ENCODE measurements at places on chromosomes 6 and 20.
A peak's percentile ranks its signal among the peaks of the same experiment; 100 is the strongest.

- peak; percentile 43 for DNase-seq
Measured at GRCh38 chr6:107704347-107705013, 119.6 kb downstream of the SCML4 start.

- DNase-seq = no peak
Measured at GRCh38 chr6:118567974-118568373, 19.9 kb downstream of the PLN start.

DNA sequence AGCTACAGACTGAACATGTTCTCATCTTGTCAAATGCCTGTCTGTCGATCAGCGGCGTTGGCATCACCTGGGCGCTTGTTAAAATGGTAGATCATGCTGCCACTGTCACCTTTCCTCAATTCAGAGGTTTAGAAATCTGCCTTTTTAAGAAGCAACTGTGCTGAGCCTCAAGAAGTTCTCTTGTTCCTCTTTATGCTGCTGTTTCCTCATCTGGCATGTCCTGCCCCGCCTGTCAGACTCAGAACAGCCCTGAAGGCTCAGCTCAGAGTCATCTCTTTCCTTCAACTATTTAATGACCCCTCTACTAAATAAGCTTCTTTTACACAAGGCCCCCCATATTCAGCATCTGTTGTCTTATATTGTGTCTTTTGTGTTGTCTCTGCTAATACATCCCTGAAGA is 368.2 kb downstream of the EPM2A start:
- no peak for DNase-seq

DNA sequence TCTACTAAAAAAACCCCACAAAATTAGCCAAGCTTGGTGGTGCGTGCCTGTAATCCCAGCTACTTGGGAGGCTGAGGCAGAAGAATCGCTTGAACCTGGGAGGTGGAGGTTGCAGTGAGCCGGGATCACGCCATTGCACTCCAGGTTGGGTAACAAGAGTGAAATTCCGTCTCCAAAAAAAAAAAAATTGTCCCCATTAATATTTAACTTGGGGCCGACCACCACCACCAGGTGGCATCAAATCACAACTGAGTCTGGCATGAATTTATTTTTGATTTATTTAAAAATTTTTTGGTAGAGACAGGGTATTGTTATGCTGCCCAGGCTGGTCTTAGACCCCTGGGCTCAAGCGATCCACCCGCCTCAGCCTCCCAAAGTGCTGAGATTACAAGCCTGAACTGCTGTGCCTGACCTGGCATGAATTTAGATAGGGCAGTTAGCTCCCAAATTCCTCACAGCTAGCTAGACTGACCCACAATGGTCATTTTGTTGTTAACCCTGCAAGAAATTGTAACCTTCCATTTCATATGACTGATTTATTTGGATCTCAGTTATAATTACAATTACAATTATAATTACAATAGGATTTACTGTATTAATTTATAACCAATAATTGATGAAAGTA is 17.1 kb upstream of the BEND3 start:
- no peak for DNase-seq

DNA sequence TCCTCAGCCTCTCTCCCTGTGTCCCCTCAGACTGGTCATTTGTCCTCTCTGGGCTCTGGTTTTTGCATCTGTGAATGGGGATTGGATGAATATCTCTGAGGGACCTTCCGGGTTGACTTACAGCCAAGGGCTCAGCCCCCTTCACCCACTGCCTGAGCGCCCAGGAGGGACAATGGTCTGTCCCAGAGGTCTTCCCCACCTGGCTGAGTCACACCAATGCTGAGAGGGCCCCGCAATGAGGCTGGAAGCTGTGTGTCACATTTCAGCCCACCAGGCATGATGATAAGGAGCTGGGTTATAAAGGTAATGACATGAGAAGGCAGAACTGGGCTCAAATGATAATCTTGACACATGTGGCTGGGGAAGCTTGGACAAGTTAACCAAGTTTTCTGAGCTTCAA is 70.5 kb downstream of the TOX2 start:
- no peak for DNase-seq

DNA sequence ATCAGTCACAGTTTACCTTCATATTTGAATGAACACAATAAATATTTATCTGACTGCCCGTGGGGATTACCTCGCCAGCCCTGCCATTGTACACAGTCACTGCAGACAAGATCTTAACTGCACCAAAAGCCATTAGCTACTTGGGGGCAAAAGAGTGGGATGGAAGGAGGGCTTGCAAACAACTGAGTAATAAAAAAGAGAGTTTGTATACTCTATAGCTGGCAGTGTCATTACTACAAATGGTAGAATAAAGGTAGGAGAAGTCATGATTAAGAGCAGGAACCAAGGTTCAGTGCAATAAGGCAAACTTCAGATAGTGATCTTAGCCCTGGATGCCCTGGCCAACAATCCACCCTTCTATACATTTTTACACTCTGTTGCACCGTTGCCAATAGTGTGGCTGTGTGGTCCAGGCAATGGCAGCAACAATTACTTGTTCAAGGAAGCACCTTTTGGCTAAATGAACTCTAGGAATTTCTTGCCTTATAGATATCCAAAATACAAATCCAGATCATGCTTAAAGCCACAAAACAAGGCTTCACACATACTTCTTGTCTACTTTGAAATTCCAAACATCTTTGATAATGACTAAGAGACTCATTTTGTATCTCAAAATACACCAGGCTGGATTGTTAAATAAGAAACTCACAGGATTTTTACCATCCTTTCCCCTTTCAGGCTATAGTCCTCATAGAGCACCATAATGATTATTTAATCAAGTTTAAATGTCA is 955.4 kb upstream of the ADGRB3 start:
- DNase-seq = no peak

- peak; percentile 23 for DNase-seq
Measured at GRCh38 chr6:149566410-149567193, 427 bp downstream of the GINM1 start.

- DNase-seq = no peak
Measured at GRCh38 chr20:3307078-3307477, 68.1 kb upstream of the SLC4A11 start.

DNA sequence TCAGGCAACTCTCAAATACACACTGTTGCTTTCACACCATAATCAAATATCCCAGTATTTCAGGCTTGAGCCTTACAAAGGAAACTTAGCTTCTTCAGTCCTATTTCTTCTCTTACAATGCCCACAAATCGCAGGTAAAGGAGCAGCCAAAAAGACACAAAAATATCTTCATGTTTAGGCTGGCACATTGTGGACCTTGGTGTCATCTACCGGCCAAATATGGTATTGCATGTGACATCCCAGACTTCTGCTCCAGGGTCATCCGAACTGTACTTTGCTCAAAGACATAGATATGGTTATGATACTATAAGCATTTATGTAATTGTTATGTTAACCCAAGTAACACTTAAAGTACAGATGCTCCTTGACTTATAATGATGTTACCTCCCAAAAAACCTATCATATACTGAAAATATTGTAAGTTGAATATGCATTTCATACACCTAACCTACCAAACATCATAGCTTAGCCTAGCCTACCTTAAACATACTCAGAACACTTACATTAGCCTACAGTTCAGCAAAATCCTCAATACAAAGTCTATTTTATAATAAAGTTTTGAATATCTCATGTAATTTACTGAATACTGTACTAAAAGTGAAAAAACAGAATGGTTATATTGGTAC is 4.6 kb downstream of the OR2H2 start:
- DNase-seq = peak; percentile 58

GRCh38 chr6:44056392-44057237 is 70.6 kb downstream of the MRPL14 start:
- DNase-seq = no peak

DNA sequence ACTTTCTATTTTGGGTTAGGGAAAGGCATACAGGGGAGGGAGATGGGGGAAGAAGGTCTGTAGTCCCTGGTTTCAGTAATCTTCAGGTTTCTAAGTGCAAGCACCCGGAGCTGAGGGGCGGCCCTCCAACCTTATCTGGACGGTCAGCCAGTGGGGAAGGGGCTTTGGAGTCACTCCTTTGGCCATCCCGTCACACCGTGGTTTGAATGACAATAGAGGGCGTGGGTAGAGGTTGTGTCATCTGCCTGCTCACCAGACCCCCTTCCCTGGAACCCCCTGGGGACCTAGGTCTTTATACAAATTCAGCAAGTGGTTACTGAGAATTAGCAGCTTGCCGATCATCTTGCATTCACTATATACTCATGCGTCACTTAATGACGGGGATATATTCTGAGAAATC is 29.1 kb downstream of the STK35 start:
- DNase-seq = no peak

DNA sequence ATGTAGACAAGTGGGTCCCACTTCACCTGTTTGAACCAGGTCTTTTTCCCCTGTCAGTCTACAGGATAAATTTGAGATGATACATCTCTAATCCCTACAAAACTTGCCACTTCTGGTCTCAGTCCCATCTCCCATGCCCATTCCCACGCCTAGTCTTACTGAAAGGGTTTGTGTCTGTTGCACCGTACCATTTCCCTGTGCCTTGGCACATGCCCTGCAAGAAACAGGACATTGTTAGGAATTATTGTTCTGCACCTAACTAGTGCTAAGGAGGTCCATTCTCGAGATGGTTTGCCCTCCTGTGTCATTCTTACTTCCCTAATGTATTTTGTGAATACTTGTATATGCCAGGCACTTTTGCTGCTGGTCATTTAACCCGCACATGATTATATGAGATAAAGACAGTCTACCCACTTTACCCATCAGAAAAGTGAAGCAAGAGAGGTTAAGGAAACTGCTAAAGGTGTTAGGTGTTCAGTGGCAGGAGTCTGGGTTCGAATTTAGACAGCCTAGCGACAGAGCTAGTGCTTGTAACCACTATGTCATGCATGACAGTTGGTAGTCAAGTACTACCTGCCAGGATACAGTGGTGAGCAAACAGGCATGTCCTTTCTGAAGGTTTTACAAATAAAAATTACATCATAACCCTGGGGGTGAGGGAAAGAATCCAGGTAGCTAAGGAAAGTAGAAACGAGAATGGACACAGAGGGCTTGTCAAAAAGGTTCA is 12.7 kb downstream of the FAM217A start:
- DNase-seq = no peak

- DNase-seq = no peak
Measured at GRCh38 chr20:57666106-57666833, 43.5 kb downstream of the PMEPA1 start.

GRCh38 chr6:170057961-170058877 is 232.7 kb downstream of the DLL1 start:
- DNase-seq = no peak

- DNase-seq = no peak
Measured at GRCh38 chr20:49261173-49261572, 16.7 kb downstream of the ZNFX1 start.

GRCh38 chr6:155895641-155896040 is 440.0 kb upstream of the NOX3 start:
- no peak for DNase-seq

GRCh38 chr6:127343809-127344659 is 625 bp upstream of the ECHDC1 start:
- no peak for DNase-seq

DNA sequence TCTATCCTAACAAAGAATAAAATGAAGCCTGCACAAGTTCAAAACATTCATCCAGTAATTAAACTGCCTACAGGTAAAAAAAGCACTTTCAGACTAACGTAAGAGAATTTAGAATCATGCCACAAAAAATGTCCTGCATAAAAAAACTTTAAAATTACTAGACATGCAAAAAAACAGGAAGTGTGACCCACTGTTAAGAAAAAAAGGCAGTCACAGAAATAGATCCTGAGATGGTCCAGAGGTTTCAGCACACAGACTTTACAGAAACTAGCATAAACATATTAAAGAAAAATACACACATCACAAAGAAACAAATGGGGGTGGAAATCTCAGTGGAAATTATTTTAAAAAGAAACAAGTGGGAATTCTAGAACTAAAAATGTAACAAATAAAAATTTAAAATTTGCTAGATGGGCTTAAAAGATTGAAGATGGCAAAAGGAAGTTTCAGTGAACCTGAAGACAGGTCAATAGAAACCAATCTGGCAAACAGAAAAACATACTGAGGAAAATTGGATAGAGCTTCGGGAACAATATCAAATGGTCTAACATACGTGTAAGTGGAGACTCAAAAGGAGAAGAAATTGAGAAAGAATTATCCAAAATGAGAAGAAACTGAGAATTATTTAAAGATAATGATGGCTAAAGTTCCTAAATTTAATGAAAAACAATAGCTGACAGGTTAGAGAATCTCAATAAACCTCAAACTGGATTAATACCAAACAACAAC is 3.4 kb upstream of the ZNF133 start:
- DNase-seq = no peak

DNA sequence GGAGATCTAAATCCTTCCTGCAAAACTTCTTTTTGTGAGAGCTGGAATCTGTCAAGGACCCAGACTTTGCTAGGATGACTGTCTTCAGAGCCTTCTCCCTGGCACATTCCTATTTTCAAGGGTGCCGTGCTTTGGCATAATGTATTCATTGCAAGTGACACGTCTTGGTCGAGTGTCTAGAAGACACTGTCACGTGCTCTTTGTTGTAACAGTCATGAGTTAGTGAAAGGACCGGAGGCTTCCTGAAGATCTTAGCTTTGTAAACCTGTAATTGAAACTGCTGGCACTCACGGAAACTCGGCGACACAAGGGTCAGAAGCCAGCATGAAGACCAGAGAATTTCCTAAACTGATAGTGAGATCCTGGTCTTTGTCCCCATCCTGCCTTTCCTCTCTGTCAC is 19.7 kb upstream of the TAGAP start:
- no peak for DNase-seq

DNA sequence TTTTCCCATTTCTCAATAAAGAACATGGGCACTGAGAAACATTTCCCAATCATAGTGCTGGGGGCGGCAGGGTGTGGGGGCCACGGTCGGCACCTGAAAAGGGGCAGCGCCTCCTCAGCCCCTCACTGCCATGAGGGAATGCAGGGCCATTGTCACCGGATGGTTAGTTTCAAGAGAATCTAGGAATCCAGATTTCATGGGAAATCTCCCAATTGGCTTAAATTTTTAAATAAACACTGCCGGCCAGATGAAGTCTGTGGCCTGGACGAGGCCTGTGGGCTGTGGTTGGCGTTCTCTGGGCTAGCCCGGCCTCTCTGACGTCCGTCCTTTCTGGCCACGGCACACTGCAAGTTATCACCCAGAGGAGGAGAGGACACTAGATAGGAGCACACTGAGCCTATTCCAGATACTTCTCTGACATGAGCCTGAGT is 25.6 kb downstream of the MANBAL start:
- no peak for DNase-seq

DNA sequence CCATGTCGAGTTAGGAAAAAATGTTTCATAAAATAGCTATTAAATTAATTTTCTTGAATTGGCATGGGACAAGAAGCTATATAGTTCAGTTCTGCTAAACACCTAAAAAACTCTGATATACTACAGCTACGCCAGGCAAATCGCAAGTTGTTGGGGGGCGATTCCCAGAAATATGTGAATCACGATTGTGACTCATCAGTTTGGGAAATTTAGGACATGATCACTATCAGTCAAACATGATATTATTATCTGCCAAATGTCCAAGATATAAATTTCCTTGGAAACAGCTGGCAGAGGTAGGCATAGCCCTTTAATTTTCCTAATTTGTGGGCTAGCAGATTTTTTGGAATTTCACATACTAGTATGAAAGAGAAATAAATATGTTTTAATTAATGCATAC is 123.6 kb downstream of the ATXN1 start:
- DNase-seq = no peak

GRCh38 chr6:71929047-71929446 is 42.7 kb downstream of the RIMS1 start:
- no peak for DNase-seq

- DNase-seq = peak; percentile 56
Measured at GRCh38 chr20:23147964-23148730, 62.0 kb upstream of the CD93 start.

- DNase-seq = peak; percentile 79
Measured at GRCh38 chr20:4813863-4814695, 92.4 kb downstream of the PRND start.

All from GM10248 (cell line).